ENCODE measurements at places on chromosomes 6 and 20. TPM values are rescaled to one million over a fixed set of nuclear protein-coding genes. Genes with fewer than 3 reads are reported as not detected.

Gene CST5
- not detected for total RNA-seq

Gene PNLDC1
- 0.14 TPM for total RNA-seq

Gene DNAH8
- not detected for total RNA-seq

Gene COL10A1
- 0.14 TPM for total RNA-seq

Gene LHFPL5
- total RNA-seq = not detected

Gene WRNIP1
- 78.6 TPM for total RNA-seq

Gene FLRT3
- 19.9 TPM for total RNA-seq

Gene EYS
- total RNA-seq = 0.37 TPM

Gene RAET1E
- 16.3 TPM for total RNA-seq

Gene CCN6
- total RNA-seq = 0.14 TPM

Gene ULBP2
- 13.0 TPM for total RNA-seq

Gene LY86
- total RNA-seq = not detected

Gene PTGIS
- total RNA-seq = not detected

Gene BTN1A1
- total RNA-seq = not detected

Gene MYBL2
- 47.8 TPM for total RNA-seq

Gene KCNB1
- total RNA-seq = not detected

Gene MUC21
- not detected for total RNA-seq

Gene PSORS1C1
- 0.37 TPM for total RNA-seq

Gene ZHX3
- total RNA-seq = 13.5 TPM

Gene RIN2
- total RNA-seq = 39.3 TPM

Gene FAM162B
- total RNA-seq = not detected

Gene LAMP5
- total RNA-seq = not detected

Gene CTAGE9
- not detected for total RNA-seq

Gene RPS6KA2
- total RNA-seq = 21.2 TPM

Gene FGD2
- total RNA-seq = 0.63 TPM

Gene PI3
- 53.8 TPM for total RNA-seq

Gene METTL24
- total RNA-seq = not detected

Gene DAAM2
- 1.9 TPM for total RNA-seq

Gene HLA-DQB1
- total RNA-seq = 2.0 TPM

Gene CALHM4
- total RNA-seq = not detected

Gene RNF39
- total RNA-seq = 4.9 TPM

Gene FOXF2
- total RNA-seq = 0.23 TPM
